Mesangial cell (primary cell): ENCODE measurements at places on chromosomes 12 and 14. TPM values are rescaled to one million over a fixed set of nuclear protein-coding genes. Genes with fewer than 3 reads are reported as not detected.

KCNC2 gene
- total RNA-seq, result 0.51 TPM in 1 of 2 replicates, not detected in the other

IAPP gene
- total RNA-seq, result not detected in 2 replicates

RNU4-1 gene
- total RNA-seq, result under 0.01 TPM in 2 replicates

NGB gene
- total RNA-seq, result not detected in 2 replicates

CKB gene
- total RNA-seq, result 137 and 447 TPM in 2 replicates

TSPAN9 gene
- 24.9 and 35.2 TPM in 2 replicates for total RNA-seq

CDCA3 gene
- 7.2 and 171 TPM in 2 replicates for total RNA-seq

FAM181A gene
- total RNA-seq, result not detected in 2 replicates

ACTR6 gene
- total RNA-seq, result 6.4 and 8.0 TPM in 2 replicates

CIT gene
- 5.1 and 44.6 TPM in 2 replicates for total RNA-seq

MYBPC1 gene
- not detected in 2 replicates for total RNA-seq

RIMBP2 gene
- total RNA-seq, result 0.38 TPM in 1 of 2 replicates, not detected in the other

MANSC4 gene
- total RNA-seq, result not detected in 2 replicates

NTS gene
- total RNA-seq, result not detected in 2 replicates

KCNMB4 gene
- total RNA-seq, result 0.65 and 1.9 TPM in 2 replicates

RIN3 gene
- 5.4 and 8.1 TPM in 2 replicates for total RNA-seq

TCTN1 gene
- total RNA-seq, result 23.0 and 41.2 TPM in 2 replicates

G2E3 gene
- 4.6 and 11.6 TPM in 2 replicates for total RNA-seq

SALL2 gene
- total RNA-seq, result 13.4 and 24.2 TPM in 2 replicates

CCDC175 gene
- not detected in 2 replicates for total RNA-seq

ACVRL1 gene
- 2.1 and 3.9 TPM in 2 replicates for total RNA-seq

KRT8 gene
- 785 and 1,054 TPM in 2 replicates for total RNA-seq

AKAP6 gene
- total RNA-seq, result 0.81 and 2.0 TPM in 2 replicates

NKX2-1 gene
- total RNA-seq, result not detected in 2 replicates

TSPAN19 gene
- 0.13 TPM in 1 of 2 replicates, not detected in the other for total RNA-seq

FBLN5 gene
- 5.7 and 12.3 TPM in 2 replicates for total RNA-seq

ART4 gene
- not detected in 2 replicates for total RNA-seq

ZNF268 gene
- total RNA-seq, result 5.7 and 16.4 TPM in 2 replicates

ALKBH2 gene
- 23.7 and 26.2 TPM in 2 replicates for total RNA-seq

GLT8D2 gene
- total RNA-seq, result 2.1 and 10.9 TPM in 2 replicates
